Epithelial cell of prostate (primary cell): ENCODE measurements at places on chromosomes 4 and X.

DNA sequence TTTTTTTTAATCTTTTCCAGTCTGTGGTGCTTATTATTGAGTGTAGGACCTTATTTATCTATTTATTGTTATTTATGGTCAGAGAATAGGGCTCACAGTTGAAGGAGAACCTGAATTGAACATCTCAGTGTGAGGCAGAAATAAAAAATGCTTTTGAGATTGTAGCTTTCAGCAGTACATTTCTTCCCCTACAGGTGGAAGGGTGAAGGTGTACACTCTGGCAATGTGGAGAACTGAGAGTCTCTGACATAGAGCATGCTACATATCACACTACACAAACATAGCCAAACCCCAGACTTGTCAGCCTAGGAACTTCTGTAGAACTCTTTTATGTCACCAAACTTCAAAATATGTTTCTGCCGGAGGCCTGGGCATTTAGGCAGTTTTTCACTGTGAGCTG is 140.2 kb downstream of the STIM2 start:
- no peak for DNase-seq

DNA sequence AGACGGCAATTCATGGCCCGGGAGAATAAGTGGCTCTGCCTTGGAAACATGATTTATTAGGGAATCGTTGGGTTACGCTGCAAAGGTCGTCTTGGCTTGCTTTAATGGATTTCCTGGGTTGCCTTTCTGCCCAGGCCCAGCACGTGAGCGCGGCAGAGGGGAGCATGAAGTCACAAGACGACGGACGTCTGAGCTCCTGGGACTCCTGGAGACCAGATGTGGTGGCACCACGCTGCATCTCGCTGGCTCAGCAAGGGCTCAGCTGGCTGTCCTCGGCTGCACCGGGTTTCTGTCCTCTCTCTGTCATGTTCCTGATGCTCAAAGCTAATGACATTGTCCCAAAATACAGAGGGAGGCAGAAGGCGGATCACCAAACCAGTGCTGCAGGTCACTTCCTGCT is 61.2 kb downstream of the C4orf50 start:
- no peak for DNase-seq

DNA sequence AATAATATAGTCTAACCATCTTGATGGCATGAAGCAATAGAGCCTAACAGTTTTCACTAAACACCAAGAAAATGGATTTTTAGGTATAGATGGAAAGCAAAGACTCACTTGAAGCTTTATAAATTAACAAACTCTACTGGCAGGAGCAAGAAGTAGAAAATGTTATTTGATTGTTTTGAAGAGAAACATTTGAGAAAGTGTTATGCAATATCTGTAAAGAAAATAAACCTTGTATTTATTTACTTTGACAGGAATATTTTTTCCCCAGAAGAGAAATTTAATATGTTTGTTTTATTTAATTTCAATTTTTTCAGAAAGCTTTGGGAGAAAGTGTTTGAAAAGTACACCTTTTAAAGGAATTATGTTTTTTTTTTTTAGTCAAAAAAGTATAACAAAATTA is 139.0 kb downstream of the STIM2 start:
- no peak for DNase-seq

GRCh38 chr4:74516303-74516702 is 71.4 kb downstream of the AREG start:
- DNase-seq, result no peak

DNA sequence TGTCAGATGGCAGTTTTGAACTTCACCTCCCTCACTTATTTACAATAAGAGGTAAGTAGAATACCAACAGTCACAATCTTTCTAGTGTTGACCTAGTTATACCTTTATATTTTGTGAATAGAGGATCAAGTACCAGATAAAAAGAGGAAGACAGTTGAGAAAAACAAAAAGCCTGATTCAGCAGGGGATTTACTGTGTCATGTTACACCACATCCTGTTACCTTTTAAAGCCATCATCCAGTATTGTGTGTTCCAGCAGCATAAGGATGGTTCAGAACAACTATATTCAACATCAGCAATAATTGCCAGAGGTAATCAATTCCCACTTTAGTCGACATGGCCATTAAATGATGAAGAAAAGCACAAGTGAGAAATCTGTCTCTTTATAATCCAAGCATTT is 21.3 kb upstream of the CXCL6 start:
- DNase-seq, result peak; percentile 48

GRCh38 chr4:25401066-25401465 is 24.0 kb downstream of the ANAPC4 start:
- DNase-seq, result no peak

DNA sequence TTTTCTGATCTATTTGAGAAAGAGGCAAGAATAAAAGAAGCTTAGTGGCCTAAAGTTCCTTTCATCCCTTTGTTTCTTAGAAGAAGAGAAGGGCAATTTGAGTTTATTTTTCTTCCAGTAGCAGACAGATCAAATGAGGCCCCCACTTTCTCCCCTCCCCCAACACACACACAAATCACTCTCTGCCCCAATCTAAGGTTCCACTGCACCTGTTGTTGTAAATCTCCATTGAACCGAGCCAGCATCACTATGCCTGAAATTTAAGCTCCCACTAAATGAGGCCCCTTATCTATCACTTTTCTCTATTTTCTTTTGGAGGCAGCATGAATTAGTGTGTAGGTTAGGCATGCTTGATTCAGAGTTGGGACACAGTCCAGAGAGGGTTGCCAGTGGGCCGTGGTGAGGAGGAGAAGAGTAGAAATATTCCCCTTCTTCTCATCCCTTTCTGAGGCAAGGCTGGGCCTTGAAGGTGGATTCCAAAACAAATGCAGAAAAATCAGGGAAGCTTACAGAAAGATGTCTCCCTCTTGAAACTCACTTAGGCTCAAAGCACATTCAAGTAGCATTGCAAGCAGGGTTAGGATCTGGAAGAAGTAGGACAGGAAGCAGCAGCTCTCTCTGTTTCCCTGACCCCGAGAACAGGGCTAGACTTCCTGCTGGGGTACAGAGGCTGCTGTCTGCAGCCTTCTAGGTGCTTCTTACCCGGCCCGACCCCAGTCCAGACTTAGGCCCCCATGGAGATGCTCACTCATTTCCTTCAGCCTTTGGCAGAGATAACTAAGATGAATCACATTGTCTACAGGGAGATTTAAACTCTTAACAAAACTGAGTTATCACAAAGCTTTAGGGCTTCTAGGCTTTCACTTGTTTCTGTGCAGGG is 70.7 kb downstream of the RASL11B start:
- no peak for DNase-seq

GRCh38 chrX:124338733-124339514 is 6.5 kb downstream of the TEX13D start:
- no peak for DNase-seq

DNA sequence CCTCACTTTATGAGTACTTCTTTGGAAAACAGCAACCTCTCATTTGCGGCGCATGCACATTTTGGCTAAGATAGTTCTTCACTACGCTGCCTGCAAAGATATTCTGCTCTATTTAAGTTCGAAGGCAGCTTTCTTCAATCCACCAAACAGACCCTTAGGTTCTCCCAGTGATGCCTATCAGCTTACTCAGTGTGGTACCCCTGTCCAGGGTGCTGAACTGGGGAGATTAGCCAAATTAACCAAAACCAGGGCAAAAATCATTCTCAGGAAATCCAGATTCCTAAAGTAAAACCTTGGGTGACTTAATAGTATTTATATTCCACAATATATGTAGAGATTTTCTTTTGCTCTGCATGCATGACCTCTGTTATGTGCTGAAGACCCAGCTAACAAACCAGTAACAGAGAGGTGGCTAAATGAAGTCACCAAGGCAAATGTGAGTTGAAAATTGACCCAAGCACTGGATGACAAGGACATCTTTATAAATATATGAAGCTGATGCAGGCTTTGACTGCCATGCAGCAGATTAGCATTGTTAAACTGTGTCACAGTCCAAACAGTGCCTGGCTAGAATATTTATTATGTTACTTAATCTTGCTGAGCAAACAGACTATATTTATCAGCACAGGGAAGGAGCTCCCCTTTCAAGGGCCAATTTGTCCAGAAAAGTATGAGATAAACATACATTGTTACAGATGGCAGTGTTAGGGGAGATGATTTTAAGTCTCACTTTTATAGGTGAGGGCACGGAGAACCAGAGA is 418.2 kb downstream of the STIM2 start:
- DNase-seq, result no peak

DNA sequence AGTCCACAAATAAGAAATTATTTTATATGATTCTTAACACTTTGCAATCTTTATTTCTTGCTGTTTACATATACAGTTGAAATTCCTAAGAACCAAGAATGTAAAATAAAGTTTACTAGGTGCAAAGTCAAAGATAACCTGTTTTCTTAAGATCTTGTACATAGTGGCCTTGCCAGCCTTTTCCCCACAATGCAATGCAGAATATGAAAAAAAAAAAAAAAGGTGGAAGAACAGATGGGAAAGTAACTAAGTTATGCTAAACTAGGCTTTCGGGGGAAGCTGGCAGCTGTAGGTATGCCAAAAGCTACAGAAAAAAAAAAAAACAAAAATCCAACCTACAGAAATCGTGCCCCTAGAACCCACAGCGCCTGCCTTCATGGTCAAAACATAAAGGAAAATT is 1588.4 kb downstream of the STIM2 start:
- no peak for DNase-seq

GRCh38 chr4:46830971-46831454 is 78.0 kb downstream of the COX7B2 start:
- DNase-seq, result no peak

GRCh38 chr4:79338148-79338547 is 12.3 kb upstream of the NAA11 start:
- DNase-seq, result no peak

DNA sequence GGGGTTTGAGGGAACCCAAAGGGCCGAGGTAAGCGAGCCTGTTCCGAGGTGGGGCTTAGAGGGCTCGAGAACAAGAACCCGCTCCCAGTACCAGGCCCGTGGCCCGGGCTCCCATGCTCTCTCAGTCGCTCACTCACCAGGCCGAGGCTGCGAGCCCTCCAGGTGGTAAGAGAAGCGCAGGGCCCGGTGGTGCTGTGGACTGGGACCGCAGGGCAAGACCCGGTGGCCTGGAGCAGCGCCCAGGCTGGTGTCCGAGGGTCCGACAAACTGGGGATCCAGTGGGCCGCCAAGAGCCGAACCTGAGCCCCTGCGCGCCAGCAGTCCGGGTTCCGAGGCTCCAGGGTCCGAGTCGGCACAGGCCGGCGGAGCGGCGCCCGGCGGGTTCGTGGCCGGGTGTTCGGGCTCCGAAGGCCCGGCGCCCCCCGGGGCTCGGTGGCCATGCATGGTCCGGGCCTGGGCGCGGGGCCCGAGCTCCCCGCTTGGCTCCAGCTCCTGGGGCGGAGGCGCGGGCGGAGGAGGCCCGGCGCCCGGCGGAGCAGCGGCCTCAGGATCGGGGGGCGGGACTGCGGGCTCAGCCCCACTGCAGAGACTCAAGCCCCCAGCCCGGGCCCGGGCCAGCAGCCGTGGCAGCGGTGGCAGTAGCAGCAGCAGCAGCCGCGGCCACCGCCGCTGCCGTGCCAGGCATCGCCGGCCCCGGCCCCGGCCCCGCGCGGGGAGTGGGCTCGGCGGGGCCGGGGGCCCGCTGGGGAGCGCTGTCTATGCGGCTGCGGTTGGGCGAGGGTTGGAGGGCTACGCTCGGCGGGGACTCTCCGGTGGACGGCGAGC is 833 bp downstream of the FGD1 start:
- no peak for DNase-seq

DNA sequence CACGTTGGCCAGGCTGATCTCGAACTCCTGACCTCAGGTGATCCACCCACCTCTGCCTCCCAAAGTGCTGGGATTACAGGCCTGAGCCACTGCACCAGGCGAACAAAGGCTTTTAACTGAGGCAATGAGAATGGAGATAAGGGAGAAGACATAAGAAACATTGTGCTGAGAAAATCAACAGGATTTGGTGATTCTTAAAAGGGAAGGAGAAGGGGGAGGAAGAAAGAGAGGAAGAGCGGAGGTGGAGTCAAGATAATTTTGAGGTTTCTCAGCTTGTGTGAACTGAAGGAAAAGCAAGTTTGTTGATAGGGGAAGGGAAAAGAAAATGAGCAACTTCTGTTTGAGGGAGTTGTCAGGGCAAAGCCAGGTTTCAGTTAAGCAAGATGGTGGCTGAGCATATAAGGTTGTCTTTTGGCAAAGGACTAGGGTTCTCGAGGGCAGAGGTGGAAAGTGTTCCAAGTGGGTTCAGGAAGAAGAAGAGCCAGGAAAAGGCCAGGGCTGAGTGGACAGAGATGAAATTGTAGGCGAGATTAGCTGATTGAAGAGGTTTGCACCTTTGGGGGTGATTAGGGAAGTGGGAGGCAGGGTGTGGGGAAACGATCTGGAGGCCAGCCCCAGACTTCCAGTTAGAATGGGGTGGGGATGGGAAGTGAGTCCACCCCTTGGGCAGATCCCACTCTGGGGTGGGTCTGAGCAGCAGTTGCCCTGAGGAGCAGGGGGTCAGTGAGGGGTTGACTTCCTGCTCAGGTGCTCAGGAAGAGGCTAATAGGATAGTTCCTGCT is 7.8 kb downstream of the DOCK11 start:
- no peak for DNase-seq

GRCh38 chrX:151239751-151240150 is 63.4 kb downstream of the GPR50 start:
- no peak for DNase-seq

- no peak for DNase-seq
Measured at GRCh38 chr4:138561906-138562305, 319.8 kb upstream of the SLC7A11 start.

DNA sequence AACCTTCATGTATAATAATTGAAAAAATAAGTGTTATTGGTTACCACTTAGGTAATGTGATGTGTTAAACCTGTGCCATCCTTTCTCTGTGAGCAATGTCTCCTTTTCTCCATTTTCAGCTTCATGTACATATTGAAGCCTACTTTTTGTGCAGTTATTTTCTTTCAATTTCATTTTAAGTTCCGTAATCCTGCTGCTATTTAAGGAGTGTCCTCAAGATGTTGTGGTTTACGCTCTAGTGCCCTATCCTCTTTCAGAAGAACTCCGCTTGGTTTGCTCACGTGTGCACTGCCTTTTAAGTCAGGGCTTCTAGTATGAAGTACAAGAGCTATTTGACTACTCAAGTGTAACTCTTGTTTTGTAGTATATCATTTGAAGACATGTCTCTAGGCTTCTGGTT is 2253.2 kb upstream of the TENM3 start:
- no peak for DNase-seq

DNA sequence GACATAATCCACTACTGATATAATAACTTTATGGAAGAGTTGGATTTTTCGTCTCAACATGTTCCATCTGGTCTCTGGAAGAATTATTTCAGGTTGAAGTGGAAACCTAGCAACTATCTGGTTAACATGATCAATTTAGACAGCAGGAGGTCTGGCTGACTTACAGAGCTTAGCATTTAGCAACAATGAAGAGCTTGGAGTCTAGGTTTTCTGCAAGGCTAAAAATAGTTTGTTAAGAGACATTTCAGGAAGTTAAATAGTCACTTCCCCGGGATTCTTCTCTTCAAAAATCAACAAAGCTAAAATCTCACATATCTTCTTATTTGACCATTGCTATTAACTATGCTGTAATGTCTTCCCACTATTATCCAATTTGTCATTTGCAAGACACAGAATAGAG is 418.6 kb upstream of the DIPK2B start:
- DNase-seq, result no peak

DNA sequence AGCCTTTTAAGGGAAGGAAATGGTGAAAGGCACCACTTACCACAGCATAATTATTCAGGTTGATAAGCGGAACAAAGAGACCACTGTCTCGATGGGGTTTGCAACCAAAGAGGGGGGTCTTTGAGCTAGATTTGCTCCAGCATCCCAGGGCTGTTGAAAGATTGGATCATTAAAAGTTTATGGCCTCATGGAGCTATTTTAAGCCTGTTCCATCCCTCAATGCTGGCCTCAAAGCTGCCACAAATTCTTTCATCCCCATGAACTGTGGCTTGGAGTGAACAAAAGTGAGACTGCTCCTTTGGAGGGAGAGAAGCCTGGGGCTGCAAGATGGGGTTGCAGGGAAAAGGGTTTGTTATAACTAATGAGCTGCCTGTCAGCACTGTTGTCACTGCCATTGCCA is 209.8 kb downstream of the RTL9 start:
- no peak for DNase-seq
